ENCODE measurements at places on chromosomes 3 and 15. TPM values are rescaled to one million over a fixed set of nuclear protein-coding genes. Genes with fewer than 3 reads are reported as not detected.

CKMT1B gene
- 0.89 TPM for total RNA-seq

INKA1 gene
- total RNA-seq, result 5.3 TPM

PRICKLE2 gene
- total RNA-seq, result 43.5 TPM

SEC62 gene
- total RNA-seq, result 153 TPM

DNA sequence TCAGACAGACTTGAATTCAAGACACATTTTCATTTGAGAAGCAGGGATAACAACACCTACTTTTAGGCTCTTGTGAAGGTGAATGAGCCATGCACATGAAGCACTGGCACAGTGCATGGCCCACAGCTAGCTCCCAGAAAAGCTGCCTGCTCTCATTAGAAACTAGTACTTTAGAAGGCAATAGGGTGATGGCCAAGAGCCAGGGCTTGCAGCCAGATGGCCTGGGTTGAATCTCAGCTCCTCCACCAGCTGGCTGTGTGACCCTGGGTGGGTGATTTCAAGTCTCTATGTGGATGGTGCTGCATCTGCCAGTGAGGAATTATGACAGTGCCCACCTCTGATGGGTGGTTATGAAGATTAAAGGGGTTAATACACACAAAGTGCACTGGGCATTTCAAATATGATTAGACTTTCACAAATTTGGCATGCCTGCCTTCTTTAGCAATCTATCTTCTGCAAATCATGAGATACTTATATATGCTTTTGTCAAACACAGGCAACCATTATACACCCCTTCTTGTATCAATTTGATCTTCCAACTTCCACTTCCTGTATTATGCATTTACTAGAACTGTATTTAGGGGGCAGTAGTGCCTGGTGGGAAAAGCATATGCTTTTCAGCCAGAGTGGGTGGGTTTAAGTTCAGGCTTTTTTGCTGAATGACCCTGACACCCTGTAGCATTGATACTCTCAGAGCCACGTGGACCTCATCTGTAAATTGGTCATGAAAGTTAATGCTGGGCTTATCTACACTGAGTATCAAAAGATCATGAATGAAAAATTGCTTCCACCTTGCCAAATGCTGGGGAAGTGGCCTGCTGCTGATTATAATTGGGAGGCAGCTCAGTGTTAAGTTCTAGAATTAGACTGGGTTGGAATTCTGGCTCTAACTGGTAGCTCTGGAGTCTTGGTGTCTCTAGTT is 34.7 kb upstream of the RBP1 start:
- no peak for DNase-seq

- DNase-seq, result no peak
These were observed 173.6 kb upstream of the PROK2 start for GRCh38 chr3:71958533-71958932.

- no peak for DNase-seq
These were observed 716 bp downstream of the CPEB1 start for GRCh38 chr15:82646250-82647044.

DNA sequence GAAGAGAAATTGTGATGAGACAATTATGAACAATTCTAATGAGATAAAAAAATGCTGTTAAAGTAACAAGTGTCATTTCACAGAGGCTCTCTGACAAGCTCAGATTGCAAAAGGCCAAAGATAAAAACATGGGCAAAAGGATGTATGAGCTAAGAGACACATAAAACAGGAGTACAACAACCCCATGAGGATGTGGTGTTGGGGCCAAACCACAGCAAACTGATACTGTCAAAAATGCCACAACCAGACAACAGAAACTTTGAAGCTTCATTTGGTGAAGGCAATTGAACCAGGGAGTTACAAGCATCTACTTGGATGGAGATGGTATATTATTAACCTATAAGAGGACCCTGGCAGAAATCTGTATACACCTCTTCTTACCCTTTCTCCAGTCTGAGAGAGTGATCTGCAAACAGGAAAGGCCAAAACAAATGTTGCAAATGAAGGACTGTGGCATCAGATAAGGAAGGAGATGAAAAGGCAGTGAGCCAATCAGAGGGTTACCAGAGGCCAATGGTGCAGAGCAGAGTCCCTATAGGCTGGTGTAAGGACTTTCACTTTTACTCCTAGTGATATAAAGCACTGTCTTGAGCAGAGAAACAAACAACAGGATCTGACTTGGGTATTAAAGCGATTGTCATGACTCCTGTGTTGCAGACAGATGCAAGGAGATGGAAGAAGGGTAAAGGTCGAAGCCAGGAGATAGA is 659.0 kb downstream of the NTRK3 start:
- no peak for DNase-seq

- DNase-seq, result no peak
These were observed 141.8 kb upstream of the CFAP20DC start for GRCh38 chr3:59191651-59192050.

- no peak for DNase-seq
These were observed 573.0 kb downstream of the TUSC7 start for GRCh38 chr3:117282566-117282965.

DNA sequence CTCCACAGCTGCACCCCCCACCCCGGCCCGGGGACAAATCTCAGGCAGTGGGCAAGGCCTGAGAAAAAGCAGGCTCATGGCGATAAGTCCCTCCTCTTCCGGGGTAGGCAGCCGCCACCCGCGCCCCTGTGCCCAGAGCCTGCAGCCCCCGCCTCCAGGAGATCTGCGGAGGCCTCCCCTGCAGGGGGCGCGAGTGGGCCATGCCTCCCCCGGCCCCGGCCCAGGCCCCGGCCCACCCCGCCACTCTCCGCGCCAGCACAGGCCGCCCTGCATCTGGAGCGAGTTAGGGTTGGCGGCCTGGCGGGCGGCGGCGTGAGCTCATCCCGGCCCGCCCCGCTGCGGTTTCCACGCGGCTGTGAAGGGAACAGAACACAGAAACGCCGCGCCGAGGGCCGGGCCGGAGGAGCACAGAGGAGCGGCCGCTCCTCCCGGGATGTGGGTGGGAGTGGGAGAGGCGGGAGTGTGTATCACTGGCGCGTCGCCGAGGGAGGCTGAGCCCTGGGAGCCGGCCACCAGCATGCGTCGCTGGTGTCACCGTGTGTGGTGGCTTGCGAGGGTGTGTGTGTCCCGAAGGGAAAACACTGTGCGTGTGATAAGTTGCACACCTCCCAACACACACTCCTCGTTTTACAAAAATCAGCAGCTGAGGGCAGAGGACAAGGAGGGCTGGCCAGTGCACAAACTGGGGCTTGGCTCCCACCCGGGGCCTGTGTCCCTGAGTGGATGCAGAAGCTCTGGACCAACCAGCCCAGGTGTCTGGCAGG is 17.2 kb downstream of the MYL3 start:
- DNase-seq, result peak; percentile 88

DNA sequence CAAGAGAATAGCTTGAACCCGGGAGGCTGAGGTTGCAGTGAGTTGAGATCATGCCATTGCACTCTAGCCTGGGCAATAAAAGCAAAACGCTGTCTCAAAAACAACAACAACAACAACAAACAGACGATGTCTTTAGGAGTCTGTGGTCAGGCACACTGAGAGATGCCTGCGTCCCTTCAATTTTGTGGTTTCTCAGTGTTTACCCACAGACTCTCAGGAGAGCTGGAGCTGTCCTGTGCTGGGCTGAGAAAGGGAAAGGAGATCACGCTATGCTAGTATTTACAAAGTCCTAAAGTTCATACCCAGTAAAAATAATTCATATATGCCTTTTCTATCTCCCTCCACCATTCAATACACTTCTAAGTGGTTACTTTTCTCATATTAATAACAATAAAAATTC is 6.3 kb downstream of the LAMP3 start:
- DNase-seq, result no peak

DNA sequence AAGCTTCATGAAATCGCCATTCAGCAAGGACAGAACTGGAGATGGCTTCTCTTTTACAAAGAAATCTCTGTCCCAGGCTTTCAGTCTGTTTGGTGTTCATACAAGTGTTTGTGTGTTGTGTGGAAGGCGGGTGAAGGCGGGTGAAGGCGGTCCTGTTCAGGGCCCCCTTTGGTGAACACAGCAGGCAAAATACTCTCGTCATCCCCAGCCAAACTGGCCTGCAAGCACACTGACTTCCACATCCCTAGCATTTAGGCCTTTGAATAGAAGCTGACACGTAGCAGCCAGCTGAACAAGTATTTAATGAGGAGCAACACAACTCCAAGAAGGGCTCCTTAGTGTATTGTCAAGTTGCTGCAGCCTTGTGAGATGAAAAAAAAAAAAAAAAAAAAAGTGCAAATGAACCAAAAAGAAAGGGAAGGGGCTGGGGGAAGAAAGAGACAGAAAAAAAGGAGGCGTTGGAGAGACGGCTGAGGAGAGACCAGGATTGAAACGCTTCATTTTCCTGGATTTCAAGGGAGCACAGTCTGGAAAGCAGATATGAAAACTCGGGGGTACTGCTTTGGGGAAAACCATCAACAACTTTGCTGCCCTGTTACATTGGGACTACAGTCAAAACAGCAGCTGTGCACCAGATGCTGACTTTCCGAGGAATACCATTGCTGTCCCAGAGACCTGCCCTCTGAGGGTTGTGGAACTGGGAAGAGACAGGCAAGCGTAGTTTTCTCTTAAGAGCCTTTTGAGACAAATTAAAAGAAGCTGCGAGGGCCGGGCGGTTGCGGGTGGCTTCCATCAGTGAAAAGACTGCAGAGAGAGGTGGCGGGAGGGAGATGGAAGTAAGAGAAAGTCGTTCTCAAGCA is 74.6 kb downstream of the TGFBR2 start:
- no peak for DNase-seq

GRCh38 chr15:90165659-90166489 is 35.3 kb upstream of the SEMA4B start:
- DNase-seq, result peak; percentile 87

DNA sequence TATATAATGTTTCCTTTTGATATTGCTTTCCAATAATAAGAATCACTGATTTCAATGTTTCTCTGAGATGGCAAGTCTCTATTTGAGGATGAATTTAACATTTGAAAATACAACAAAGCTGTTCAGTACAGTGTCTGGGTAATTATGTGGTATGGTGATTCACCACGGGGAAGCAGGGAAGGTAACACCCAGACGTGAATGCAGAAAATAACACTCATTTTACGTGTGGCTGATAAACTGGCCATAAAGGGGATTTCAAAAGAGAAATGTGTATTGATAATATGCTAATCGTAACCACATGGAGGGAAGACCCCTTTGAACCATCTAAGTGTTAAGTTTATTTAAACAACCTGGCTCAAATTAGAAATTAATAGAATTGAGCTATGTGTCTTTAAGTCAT is 344.6 kb downstream of the GRM7 start:
- DNase-seq, result no peak

Data from lower lobe of right lung (tissue), 2 donors.